NCI-H2081 (cell line): ENCODE measurements at places on chromosomes 13 and 19.

DNA sequence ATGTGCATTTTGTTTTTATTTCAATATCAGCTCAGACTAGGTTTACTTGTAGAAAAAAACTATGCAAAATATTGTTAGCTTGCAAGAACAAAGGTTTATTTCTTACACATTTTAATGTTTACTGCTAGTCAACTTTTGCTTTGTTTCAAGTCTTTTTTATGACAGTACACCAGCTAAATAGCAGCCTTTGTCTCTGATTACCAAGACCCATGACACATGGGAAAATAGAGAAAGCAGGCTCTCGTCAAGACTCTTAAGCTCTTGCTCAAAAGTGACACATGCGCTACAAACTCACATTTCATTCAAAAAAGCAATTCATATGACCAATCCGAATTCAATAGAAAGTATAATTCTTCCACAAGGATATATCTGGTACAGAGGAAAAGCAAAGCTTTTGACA, 642.3 kb upstream of the SLITRK1 start:
- DNase-seq, result no peak

GRCh38 chr13:66951426-66951825, 278.7 kb downstream of the PCDH9 start:
- no peak for DNase-seq

DNA sequence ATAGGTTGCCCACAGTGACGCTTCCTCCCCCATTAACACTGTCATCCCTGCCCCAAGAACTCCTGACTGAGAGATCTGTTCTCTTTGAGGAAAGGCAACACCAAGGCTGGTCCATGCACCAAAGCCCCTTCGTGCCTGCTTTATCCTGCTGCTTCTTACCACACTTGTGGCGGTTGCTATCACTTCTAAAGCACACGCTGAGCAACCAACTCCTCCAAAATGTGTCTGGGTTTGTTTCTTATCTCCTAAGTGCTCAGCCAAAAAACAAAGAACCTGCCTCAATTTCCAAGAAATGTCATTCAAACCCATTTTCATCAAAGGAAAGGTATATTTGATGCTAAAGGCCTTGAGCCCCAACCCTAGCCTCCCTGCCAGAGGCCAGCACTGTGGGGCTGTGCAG, 14.6 kb downstream of the ATP7B start:
- no peak for DNase-seq

DNA sequence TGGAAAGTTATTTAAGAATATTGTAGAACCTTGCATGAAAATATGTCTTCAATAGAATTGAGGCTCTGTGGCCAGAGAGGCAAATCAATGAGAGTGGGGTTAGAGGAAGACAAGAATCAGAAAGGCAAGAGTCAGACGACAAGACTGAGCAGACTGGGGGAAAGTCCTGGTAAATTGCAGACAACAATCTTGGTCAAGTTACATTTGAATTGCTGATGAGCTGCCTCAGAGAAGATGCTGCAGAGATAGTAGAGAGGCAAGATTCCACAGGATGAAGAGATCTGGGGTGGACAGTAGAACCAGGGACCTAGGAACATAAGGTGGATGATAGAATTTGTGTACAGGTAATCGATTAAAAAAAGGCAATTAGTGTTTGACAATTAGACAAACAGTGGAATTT, 133.8 kb downstream of the RXFP2 start:
- no peak for DNase-seq
